ENCODE measurements at places on chromosomes 13 and 19. TPM values are rescaled to one million over a fixed set of nuclear protein-coding genes. Genes with fewer than 3 reads are reported as not detected.

DNA sequence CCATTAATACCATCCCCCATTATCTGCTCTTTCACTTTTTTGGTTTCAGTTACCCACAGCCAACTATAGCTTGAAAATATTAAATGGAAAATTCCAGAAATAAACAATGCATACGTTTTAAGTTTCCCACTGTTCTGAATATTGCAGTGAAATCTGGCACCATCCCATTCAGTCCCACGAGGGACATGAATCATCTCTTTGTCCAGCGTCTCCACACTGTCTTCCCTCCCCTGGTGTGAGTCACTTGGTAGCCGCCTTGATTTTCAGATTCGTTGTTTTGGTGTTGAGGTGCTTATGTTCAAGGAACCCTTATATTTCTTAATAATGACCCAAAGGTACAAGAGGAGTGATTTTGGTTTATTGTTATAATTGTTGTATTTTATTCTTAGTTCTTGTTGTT is 246.1 kb downstream of the DCT start:
- H3K27me3 ChIP-seq, result no peaks in the 10 kb centered on the region
- H3K4me1 ChIP-seq, result no peaks in the 10 kb centered on the region
- H3K27ac ChIP-seq, result no peak overlapping the region
- H3K36me3 ChIP-seq, result no peaks in the 10 kb centered on the region

DNA sequence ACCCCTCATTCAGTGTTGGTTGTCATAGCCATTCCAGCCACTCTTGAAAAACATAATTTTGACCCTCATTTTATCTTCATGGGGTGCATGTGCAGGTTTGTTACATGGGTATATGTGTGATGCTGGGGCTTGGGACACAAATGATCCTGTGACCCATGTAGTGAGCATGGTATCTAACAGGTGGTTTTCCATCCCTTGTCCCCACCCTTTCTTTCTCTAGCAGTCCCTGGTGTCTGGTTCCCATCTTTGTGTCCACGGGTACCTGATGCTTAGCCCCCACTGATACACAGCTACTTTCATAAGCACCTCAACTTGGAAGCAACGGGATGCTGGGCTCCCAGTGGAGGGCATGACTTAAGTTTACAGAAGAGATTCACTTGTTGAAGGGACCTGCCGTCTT is 373.5 kb downstream of the UQCRFS1 start:
- H3K4me1 ChIP-seq, result no peaks in the 10 kb centered on the region
- no peak overlapping the region for H3K4me3 ChIP-seq
- H3K27me3 ChIP-seq, result no peaks in the 10 kb centered on the region
- H3K27ac ChIP-seq, result no peak overlapping the region

DNA sequence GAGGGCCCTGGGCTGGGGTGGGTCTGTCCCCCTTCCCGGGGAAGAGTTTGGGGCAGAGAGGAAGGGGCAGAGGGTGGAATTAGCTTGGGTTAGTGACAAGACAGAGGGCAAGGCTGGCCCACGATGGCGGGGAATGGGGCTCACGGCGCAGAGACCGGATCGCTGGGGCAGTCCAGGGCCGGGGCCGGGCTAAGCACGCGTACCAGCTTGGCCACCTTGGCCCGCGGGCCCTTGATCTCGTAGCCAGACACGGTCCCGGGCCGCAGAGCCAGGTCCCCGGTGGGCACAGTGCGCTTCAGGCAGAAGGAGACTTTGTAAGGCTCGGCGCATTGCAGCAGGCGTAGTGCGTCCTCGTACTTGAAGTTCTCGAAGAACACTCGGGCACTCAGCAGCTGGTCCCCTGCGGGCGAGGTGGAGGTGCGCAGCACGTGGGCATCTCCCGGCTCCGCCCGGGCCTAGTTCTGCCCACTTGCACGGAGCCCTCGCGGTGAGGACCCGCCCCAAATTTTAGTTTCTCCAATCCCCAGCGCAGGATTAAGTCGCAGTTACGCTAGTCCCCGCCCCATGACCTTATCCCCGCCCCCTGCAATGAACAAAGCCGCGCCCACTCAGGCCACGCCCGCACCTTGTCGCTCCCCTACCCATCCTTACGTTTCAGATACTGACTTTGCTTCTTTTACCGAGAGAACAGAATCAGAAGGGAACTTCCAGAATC is 8.6 kb upstream of the HIPK4 start:
- DNase-seq, result no peak
- H3K27ac ChIP-seq, result no peak overlapping the region
- no peaks in the 10 kb centered on the region for H3K27me3 ChIP-seq

- no peaks in the 10 kb centered on the region for H3K36me3 ChIP-seq
- no peak overlapping the region for H3K4me3 ChIP-seq
- no peaks in the 10 kb centered on the region for H3K27me3 ChIP-seq
- DNase-seq, result peak; percentile 43
Observed at GRCh38 chr13:107192289-107192688, 624.4 kb upstream of the ARGLU1 start.

DNA sequence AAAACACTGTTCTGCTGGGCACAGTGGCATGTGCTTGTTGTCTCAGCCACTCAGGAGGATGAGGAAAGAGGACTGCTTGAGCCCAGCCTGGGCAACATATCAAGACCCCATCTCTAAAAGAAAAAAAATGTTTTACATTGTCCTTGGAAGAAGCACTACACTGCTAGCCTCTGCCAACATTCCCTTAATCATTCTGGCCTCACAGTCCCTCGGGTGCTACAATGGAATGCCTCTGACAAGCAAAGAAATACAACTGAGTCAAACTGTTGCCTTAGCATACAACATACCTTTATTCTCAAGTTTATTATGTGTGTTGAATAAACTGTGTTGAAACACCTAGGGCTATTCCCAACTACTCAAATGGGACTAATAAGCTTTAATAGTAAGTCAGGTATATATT is 56.1 kb downstream of the PSPC1 start:
- 0 out of 2 replicates have a peak, but pooled peaks cover under 1% of the 10 kb centered on the region for H3K4me1 ChIP-seq
- no peak overlapping the region for H3K27ac ChIP-seq
- no peaks in the 10 kb centered on the region for H3K27me3 ChIP-seq
- DNase-seq, result no peak
- peaks cover 14% of the 10 kb centered on the region for H3K36me3 ChIP-seq
- H3K4me3 ChIP-seq, result no peak overlapping the region

GRCh38 chr19:15091918-15092753 is 10.1 kb downstream of the OR1I1 start:
- H3K27ac ChIP-seq, result no peak overlapping the region
- DNase-seq, result peak; percentile 71
- H3K4me3 ChIP-seq, result no peak overlapping the region

Gene SERP2
- 1.3 TPM for polyA plus RNA-seq

DNA sequence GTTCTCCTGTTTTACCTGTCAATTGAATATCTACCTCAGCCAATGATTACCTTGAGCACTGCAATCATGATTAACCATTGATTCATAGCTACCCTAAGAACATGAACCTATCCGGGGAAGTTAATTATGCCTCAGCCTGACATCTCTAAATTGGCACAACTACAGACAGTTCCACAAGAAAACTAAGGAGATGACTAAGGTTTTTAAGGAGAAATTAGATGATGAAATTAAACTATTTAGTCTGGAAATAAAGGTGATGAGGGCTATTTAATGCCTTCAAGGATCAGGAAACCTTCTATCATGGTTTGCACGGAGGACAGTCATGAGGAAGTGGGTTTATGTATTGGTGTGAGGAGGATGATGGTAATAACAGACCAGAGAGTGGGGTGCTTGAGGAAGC is 203.4 kb downstream of the COL4A1 start:
- H3K27ac ChIP-seq, result no peak overlapping the region
- DNase-seq, result no peak
- no peak overlapping the region for H3K4me3 ChIP-seq
- H3K4me1 ChIP-seq, result peaks cover 5% of the 10 kb centered on the region
- no peaks in the 10 kb centered on the region for H3K27me3 ChIP-seq

GRCh38 chr13:23609874-23610576 is 39.8 kb downstream of the TNFRSF19 start:
- DNase-seq, result peak; percentile 35
- peaks cover 24% of the 10 kb centered on the region for H3K36me3 ChIP-seq
- H3K27me3 ChIP-seq, result no peaks in the 10 kb centered on the region
- H3K4me1 ChIP-seq, result peaks cover 18% of the 10 kb centered on the region

Gene CLDND2
- not detected for polyA plus RNA-seq

Gene GDF15
- 43.5 TPM for polyA plus RNA-seq

GRCh38 chr19:47421844-47422395 is 2.6 kb upstream of the MEIS3 start:
- H3K4me1 ChIP-seq, result peaks cover 9% of the 10 kb centered on the region
- H3K4me3 ChIP-seq, result no peak overlapping the region
- no peak for DNase-seq
- peaks cover 47% of the 10 kb centered on the region for H3K27me3 ChIP-seq
- no peaks in the 10 kb centered on the region for H3K36me3 ChIP-seq
- H3K27ac ChIP-seq, result no peak overlapping the region

GRCh38 chr19:48716562-48717291 is 2.8 kb downstream of the MAMSTR start:
- no peaks in the 10 kb centered on the region for H3K27me3 ChIP-seq
- DNase-seq, result peak; percentile 52
- H3K36me3 ChIP-seq, result no peaks in the 10 kb centered on the region
- peak overlapping the region; percentile 52 for H3K27ac ChIP-seq
- peak overlapping the region; percentile 8 for H3K4me3 ChIP-seq
- peaks cover 15% of the 10 kb centered on the region for H3K4me1 ChIP-seq

Gene SPPL2B
- polyA plus RNA-seq, result 45.7 TPM

GRCh38 chr13:75794663-75795062 is 158.5 kb downstream of the LMO7 start:
- peaks cover 9% of the 10 kb centered on the region for H3K4me1 ChIP-seq
- peaks cover 4% of the 10 kb centered on the region for H3K36me3 ChIP-seq
- no peak overlapping the region for H3K27ac ChIP-seq
- DNase-seq, result no peak

Measured in IMR-90 (cell line).